ENCODE measurements at places on chromosomes 12 and 14.

GRCh38 chr12:40104461-40105264 lies 1.2 kb downstream of the SLC2A13 start:
- DNase-seq = no peak

- no peak for DNase-seq
Measured at GRCh38 chr12:101076921-101077320, 133.1 kb downstream of the SLC5A8 start.

- no peak for DNase-seq
Measured at GRCh38 chr14:104356020-104356737, 217.8 kb downstream of the KIF26A start.

- no peak for DNase-seq
Measured at GRCh38 chr14:103186909-103187586, 63.8 kb downstream of the TNFAIP2 start.

DNA sequence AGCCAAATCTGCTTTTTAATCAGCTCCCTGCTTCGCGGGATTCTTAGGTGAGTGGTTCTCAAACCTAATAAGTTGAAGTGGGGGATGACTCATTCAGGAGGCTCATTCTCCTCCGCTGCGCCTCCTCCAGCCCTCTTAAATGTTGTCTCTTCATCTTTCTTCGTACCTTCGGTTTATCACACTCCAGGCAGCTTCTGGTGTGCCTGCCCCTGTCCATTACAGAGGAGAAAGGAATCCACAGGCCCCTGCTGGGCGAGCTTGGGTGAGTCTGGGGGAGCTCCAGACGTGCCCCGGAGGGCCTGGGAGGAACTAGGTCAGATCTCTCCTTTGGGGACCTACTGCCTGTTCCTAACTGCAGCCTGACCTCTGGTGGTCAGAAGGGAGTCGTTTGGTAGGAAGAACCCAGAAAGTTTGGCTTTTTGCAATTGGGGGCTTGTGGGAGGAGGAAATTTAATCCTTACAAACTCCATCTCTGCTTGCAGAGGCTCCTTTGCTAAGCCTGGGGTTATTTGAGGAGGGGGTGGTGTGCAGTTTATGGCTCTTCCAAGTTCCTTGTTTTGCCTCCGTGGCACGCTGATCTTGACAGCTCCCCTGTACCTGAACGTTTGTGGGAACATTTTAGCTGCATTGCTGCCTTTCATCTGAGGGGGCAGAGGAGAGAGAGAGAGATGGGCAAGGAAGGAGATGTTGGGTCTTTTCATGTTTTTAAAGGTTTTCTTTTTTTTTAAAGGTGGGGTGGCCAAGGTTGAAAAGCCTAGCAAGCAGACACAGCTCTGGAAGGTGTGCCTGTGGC lies 84.1 kb upstream of the GNG2 start:
- peak; percentile 37 for DNase-seq

All from activated naive CD4-positive, alpha-beta T cell treated with anti-CD3 and anti-CD28 coated beads, Interleukin-2, amount 50 U/mL, for 72 hours (primary cell).